ENCODE measurements at places on chromosomes 3 and 15.

DNA sequence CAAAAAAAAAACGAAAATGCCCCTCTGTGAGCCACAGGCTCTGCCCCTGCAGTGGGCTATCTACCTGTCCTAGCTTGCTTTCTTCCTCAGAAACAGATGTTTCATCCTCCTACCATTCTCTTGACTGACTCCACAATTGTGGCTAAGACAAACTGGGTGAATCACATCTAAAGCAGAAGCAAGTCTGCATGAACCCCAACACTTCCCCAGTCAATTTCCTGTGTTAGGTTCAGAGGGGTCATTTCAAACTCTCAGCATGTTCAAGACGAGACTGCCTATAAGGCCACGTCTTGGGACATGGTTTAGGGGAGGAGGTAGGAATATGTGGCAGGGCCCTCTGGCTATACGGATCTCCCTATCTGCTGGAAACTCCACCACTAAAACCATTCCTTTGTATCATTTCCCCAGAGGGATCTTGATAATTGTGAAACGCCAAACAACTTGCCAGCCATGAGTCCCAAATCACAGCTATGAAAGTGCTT, 28.6 kb upstream of the ANKDD1A start:
- DNase-seq = no peak

- DNase-seq = peak; percentile 53
Measured at GRCh38 chr3:132344666-132345280, 27.6 kb downstream of the ACP3 start.

GRCh38 chr15:29411299-29411698, 141.7 kb upstream of the NSMCE3 start:
- no peak for DNase-seq

GRCh38 chr15:79523266-79523665, 91.1 kb downstream of the MINAR1 start:
- DNase-seq = no peak

DNA sequence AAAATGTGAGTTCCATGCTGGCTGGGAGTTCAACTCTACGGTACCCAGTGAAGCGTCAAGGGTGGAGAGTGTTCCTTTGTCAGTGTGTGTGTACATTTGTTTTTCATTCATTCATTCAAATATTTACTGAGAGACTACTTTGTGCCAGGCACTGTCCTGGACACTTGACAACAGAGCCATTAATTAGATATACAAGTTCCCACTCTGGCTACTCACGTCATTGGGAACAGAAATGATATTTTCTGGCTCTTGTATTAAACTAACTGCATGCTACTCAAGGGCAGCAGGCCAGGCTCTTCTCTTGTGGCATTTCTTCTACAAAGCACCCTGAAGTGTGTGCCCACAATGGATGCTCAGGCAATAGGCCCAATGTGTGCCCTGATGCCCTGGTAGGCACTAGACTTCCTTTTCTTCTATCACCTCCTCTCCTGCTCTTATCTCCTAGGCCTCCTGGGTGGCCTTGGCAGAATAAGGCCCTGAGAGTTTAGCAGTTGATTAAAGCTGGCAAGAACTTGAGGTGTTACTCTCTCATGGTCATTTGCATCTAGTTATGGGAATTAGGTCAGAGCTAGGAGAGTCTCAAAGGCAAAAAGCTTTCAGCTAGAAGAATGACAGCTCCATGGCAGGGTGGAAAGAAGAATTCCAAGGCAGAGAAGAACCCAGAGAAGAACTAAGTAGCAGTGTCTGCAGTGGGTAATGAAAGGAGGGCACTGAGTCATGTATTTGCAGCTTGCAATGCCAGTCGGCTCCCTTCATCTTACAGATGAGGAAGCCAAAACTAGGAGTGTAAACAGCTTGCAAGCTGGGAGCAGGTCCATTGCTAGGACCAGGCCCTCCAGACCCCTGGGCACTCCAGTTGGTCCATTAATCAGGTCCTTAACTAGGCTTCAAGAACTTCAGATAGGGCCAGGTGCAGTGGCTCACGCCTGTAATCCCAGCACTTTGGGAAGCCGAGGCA, 14.0 kb upstream of the SMAD3 start:
- no peak for DNase-seq
